ENCODE measurements at places on chromosomes 1 and 21. TPM values are rescaled to one million over a fixed set of nuclear protein-coding genes. Genes with fewer than 3 reads are reported as not detected.

Gene RPS27
- 2,665 TPM for total RNA-seq

Gene KRTAP19-1
- not detected for total RNA-seq

Gene GSTM3
- total RNA-seq, result 188 TPM

Gene ITGB2
- 0.09 TPM for total RNA-seq

Gene TMEM269
- not detected for total RNA-seq

Gene NMNAT2
- 0.49 TPM for total RNA-seq

Gene TRIM46
- 5.2 TPM for total RNA-seq

Gene CRABP2
- 62.7 TPM for total RNA-seq

Gene WDR47
- 26.0 TPM for total RNA-seq

Gene S100A6
- 681 TPM for total RNA-seq

Gene LGR6
- total RNA-seq, result not detected

Gene NAXE
- 22.7 TPM for total RNA-seq

Gene OSCP1
- total RNA-seq, result 8.7 TPM

Gene HEATR1
- 62.5 TPM for total RNA-seq

Gene ATP5IF1
- 171 TPM for total RNA-seq

Gene LAMC1
- total RNA-seq, result 564 TPM

Gene CPT2
- total RNA-seq, result 14.7 TPM

Gene OR2T35
- not detected for total RNA-seq

Gene TNFSF4
- total RNA-seq, result 0.49 TPM

Gene GJA8
- total RNA-seq, result not detected

Gene C1orf116
- not detected for total RNA-seq

Gene RHD
- total RNA-seq, result not detected

Gene TSPAN2
- 2.5 TPM for total RNA-seq

Gene SLAMF7
- not detected for total RNA-seq

Gene C1orf94
- not detected for total RNA-seq

Gene TBX19
- total RNA-seq, result not detected

Gene IGSF3
- total RNA-seq, result not detected

Gene TFF3
- total RNA-seq, result not detected

Gene FMOD
- 6.6 TPM for total RNA-seq

Gene LDLRAD1
- not detected for total RNA-seq

Data from fibroblast of the aortic adventitia (primary cell).